ENCODE measurements at places on chromosomes 13 and 19. TPM values are rescaled to one million over a fixed set of nuclear protein-coding genes. Genes with fewer than 3 reads are reported as not detected.

KLK12 gene
- polyA plus RNA-seq = not detected

PRSS57 gene
- not detected for polyA plus RNA-seq

LRCH1 gene
- polyA plus RNA-seq = 5.9 TPM

CYP4F2 gene
- polyA plus RNA-seq = not detected

- no peak for DNase-seq
Measured at GRCh38 chr13:72656357-72656756, 71.1 kb downstream of the MZT1 start.

- DNase-seq = peak; percentile 33
Measured at GRCh38 chr13:99909836-99910619, 61.5 kb downstream of the ZIC5 start.

DNA sequence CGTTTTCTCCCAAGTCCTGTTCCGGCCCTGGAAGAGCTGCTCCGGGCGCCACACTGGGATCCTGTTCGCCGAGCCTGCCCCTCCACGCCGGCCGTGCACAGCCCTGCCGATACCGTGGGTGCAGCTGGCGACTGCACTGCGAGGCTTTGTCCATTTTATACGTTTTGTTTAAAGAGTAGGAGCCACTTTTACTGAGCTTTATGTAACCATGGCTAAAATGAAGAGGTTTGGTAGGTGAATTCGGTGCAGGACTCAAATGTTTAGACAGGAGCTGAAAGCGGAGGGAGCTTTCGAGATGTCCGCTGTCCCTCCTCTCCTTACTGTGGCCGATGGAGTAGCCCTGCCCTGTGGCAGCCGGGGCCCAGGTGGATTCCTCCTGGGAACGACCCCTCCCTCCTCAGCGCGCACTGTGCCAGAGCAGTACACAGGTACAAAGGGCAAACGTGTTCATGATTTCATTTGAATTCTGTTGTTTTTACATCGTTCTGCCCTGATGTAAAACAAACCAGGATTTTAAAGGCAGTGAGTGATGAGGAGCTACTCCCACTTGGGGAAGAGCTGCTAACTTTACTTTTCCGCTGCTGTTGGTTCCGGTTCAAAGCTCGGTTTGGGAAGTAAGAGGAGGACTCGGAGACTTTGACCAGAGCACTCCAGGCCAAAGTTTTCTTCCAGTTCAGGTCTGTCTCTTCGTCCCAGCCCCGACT lies 1.7 kb downstream of the COL4A2 start:
- DNase-seq = no peak

- no peak for DNase-seq
Measured at GRCh38 chr13:110600261-110600819, 15.0 kb upstream of the NAXD start.

Measured in heart right ventricle (tissue), 16 donors.